Activated CD8-positive, alpha-beta T cell treated with anti-CD3 and anti-CD28 coated beads for 36 hours (primary cell): ENCODE measurements at places on chromosomes 11 and 22. TPM values are rescaled to one million over a fixed set of nuclear protein-coding genes. Genes with fewer than 3 reads are reported as not detected.

GRCh38 chr11:107844041-107844440 is 14.5 kb downstream of the SLC35F2 start:
- H3K4me3 ChIP-seq = no peak overlapping the region
- no peaks in the 10 kb centered on the region for H3K27me3 ChIP-seq
- peaks cover 20% of the 10 kb centered on the region for H3K36me3 ChIP-seq
- H3K27ac ChIP-seq = peak overlapping the region; percentile 32
- DNase-seq = peak; percentile 27

GRCh38 chr11:2516276-2517015 is 71.6 kb downstream of the KCNQ1 start:
- no peak overlapping the region for H3K4me3 ChIP-seq
- H3K27me3 ChIP-seq = no peaks in the 10 kb centered on the region
- DNase-seq = no peak
- no peaks in the 10 kb centered on the region for H3K4me1 ChIP-seq
- H3K27ac ChIP-seq = no peak overlapping the region
- H3K36me3 ChIP-seq = no peaks in the 10 kb centered on the region

DNA sequence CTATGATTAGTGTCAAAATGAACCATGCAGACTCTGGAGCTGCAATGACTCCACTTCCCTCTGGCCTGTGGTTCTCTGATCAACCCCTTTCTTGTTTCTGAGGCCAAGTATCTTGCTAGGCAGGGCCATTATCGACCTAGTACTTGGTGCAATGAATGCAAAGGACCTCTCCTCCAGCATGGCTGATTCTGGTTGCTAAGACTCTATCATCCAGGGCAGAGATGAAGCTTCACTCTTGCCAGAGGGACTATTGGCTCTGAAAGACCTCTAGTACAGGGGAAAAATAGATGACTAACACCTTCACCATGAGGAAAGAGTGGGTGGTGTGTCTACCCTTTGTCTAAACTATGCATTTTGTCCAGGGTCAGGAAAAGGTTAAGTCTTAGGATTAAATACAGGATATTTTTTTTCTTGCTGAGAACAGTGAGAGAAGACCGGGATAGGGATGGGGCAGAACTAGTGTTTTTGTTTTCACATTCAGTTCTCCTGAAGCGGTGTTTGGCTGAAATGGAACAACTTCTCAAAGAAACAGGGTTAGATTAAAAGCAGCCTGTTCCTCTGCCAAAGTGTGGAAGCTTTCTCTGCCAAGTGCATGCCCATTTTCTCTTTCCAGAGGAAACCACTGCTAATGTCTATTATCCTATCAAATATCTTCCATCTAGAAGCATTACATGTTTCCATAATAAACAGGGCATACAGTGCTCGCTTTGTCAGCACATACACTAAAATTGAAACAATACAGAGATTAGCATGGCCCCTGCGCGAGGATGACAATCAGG is 5.0 kb upstream of the MTFP1 start:
- peak overlapping the region; percentile 54 for H3K4me3 ChIP-seq
- peaks cover 37% of the 10 kb centered on the region for H3K4me1 ChIP-seq
- DNase-seq = no peak
- peaks cover 70% of the 10 kb centered on the region for H3K36me3 ChIP-seq
- peak overlapping the region; percentile 84 for H3K27ac ChIP-seq
- no peaks in the 10 kb centered on the region for H3K27me3 ChIP-seq

GRCh38 chr11:2451916-2452315 is 7.1 kb downstream of the KCNQ1 start:
- H3K27ac ChIP-seq = no peak overlapping the region
- no peak for DNase-seq
- H3K36me3 ChIP-seq = peaks cover 3% of the 10 kb centered on the region
- H3K27me3 ChIP-seq = no peaks in the 10 kb centered on the region
- peaks cover 13% of the 10 kb centered on the region for H3K4me1 ChIP-seq
- H3K4me3 ChIP-seq = no peak overlapping the region

Gene IFITM10
- total RNA-seq = 0.31 TPM

Gene CHRNA10
- total RNA-seq = 1.0 TPM

Gene SAA4
- not detected for total RNA-seq

Gene SMC1B
- 1.8 TPM for total RNA-seq
